Effector CD8-positive, alpha-beta T cell (primary cell): ENCODE measurements at places on chromosomes 1 and 21.

GRCh38 chr1:179510038-179510437 is 65.7 kb downstream of the NPHS2 start:
- no peak for DNase-seq

GRCh38 chr1:77279929-77280328 is 1.9 kb upstream of the AK5 start:
- DNase-seq = no peak

DNA sequence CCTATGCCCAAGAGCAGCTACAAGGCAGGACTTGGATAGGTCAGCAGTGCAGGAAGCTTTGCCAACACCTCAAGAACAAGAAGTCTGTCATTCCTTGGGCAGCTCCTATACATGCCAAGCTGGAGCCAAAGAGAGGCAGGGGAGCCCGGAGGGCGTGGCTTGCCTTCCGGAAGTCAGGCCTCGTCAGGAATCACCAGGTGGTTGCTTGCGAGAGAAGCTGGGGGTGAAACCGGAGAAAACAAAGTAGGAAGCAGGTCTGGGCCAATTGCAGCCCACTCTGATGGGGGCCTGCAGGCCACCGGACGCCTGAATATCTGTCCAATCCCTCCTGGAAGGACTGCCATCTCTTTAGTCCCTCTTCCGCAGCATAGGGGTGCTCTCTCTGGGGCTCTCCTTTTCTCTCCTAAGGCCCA is 794 bp upstream of the FAM76A start:
- no peak for DNase-seq

GRCh38 chr21:37082856-37083528 is 9.9 kb downstream of the TTC3 start:
- no peak for DNase-seq

DNA sequence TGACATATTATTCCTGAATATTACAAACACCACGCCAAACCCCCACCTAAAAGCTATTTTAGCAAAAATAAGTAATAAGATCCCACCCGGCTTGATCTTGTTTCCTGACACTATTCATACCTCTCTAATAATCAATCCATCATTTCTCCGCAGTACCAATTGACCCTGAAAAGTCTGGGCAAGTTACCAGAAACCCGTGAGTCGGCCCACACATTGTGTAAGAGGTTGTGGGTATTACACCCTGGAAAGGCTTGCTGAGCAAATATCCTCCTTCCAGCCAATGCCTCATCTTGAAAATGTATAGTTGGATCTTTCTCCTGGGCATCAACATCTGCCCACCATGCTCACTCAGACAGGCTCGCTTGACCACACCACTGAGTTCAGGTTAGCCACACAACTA is 451.0 kb downstream of the TTLL7 start:
- DNase-seq = no peak
